ENCODE measurements at places on chromosomes 13 and 19.

- no peak for DNase-seq
Observed at GRCh38 chr19:29404951-29405727, 120.7 kb upstream of the VSTM2B start.

GRCh38 chr13:27869436-27870095, 50.2 kb upstream of the PDX1 start:
- DNase-seq = no peak

DNA sequence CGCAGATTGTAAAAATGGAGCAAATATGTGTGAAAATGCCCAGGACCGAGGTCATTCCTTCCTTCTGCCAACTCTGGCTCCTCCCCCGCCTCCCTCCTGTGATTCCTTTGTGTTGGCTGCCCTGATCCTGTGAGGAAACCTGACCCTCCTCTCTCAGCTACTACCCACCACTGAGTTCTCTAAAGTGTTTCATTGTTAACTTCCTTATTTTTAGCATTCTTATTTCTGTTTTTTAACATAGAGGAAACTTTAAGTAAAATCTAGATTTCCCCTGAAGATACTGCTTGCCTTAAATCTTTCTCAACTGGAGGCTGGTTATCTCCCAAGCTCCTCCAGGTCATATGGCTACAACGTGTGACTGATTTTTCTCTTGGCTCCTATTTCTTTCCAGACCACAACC, 21.7 kb upstream of the FBXL3 start:
- no peak for DNase-seq

DNA sequence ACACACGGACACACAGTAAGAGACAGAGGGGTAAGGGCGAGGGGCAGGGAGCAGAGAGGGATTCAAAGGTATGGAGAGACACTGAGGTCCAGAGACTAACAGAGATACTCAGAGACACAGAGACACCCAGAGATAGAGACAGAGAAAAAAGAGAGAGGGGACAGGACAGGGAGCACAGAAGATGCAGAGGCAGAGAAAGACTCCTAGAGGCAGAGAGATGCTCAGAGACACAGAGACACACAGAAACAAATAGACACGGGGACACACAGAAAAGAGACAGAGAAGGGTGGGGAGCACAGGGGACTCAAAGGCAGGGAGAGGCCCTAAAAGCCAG, 39.8 kb downstream of the DEDD2 start:
- DNase-seq = no peak

DNA sequence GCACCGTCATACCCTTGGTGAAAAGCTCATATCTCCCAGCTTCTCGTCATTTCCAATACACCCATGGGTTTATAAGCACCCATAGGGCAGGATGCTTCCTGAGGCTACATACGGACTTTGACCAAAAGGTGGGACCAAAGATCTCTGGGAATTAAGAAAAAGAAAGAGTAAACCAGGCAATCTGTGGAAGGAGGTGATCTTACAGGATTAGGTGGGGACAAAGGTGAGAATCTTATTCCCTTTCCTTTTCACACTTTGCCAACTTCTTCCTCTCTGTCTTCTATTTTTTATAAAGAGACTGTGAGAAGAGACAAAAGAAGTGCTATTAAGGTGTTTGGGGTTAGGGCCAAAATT, 172.0 kb downstream of the DLEU7 start:
- no peak for DNase-seq

DNA sequence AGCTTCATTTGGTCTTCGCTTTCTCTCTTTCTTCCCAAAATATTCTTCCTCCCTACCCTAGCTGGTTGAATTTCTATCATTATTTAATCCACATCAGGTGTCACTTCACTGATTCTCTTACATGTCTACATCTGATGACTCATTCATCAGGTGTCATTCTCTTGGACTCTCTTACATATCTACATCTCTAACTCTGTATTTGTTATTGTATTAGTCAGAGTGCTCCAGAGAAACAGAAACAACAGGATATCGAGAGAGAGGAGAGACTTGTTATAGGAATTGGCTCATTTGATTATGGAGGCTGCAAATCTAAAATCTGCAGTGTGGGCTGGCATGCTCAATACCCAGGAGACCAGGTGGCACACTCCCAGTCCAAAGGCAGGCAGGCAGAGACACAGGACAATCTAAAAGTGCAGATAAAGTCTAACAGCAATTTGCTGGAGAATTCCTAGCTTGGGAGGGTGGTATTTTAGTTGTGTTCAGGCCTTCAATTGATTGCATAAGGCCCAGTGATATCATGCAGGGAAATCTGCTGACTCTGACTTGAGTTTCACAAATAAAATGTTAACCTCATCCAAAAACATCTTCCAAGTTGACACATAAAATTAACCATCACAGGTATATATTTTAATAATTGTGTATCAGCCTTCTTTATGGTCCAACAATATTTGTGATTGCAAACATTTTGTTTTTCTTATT, 541.4 kb upstream of the SLITRK5 start:
- DNase-seq = no peak

GRCh38 chr13:29438769-29439168, 156.7 kb downstream of the SLC7A1 start:
- no peak for DNase-seq

Data from stimulated activated CD8-positive, alpha-beta memory T cell treated with anti-CD3 and anti-CD28 coated beads, Interleukin-15, amount 100 ng/mL, for 1 hour (primary cell).